ENCODE measurements at places on chromosomes 16 and 17. TPM values are rescaled to one million over a fixed set of nuclear protein-coding genes. Genes with fewer than 3 reads are reported as not detected.

DNA sequence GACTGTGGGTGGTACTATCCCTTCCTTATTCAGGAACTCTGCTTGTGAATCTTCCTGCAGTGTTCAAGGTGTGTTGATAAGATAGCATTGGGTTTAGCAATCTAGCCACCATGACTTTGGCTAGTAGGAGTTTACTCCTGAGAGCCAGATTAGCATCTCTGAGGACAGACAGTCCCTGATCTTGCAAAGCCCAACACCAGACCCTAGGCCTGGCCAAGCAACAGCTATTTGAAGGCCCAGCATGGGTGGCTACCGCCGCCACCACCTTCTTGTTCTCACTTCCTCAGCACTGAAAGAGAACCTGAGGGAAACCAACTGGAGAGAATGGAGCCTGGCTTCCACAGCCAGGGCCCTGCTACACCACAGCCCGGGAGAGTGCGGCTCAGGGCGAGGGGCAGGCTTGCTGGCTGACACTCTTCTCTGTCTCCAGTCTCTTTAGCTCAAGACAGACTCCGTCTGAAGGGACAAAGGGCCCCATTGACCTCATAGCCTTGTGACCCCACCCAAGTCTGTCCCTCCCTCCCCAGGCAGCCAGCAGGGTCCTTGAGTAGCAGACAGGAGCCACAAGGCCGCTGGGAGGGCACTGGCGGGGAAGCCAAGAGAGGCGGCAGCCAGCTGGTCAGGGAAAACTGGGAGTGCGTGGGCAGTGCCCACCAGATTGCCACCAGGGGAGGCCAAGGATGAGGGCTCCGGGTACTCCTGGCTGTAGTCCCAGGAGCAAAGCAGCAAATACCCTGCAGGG, 10.9 kb upstream of the ARHGAP23 start:
- H3K27ac ChIP-seq: no peak overlapping the region
- H3K36me3 ChIP-seq: no peaks in the 10 kb centered on the region
- H3K27me3 ChIP-seq: peaks cover 69% of the 10 kb centered on the region
- H3K4me1 ChIP-seq: peaks cover 52% of the 10 kb centered on the region
- no peak for DNase-seq

DNA sequence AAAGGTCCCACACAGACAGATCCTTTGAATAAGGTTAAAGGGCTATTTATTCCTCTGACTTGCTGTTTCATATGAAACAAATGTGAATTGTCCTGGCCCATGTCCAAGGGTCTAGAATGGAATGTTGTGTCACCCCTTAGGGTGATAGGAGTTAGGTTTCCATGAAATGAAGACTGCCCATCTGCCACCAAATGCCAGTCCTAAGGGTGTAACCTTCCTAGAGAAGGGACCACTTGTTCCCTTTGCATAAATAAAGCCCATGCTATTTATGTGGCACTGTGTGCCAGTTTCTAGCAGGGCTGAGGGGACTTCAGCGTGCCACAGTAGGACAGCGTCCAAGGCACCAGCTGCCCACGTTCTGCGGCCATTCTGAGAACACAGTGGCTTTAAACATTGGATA, 171.3 kb downstream of the ABCA8 start:
- H3K4me3 ChIP-seq: no peak overlapping the region
- H3K4me1 ChIP-seq: no peaks in the 10 kb centered on the region
- no peak for DNase-seq

DNA sequence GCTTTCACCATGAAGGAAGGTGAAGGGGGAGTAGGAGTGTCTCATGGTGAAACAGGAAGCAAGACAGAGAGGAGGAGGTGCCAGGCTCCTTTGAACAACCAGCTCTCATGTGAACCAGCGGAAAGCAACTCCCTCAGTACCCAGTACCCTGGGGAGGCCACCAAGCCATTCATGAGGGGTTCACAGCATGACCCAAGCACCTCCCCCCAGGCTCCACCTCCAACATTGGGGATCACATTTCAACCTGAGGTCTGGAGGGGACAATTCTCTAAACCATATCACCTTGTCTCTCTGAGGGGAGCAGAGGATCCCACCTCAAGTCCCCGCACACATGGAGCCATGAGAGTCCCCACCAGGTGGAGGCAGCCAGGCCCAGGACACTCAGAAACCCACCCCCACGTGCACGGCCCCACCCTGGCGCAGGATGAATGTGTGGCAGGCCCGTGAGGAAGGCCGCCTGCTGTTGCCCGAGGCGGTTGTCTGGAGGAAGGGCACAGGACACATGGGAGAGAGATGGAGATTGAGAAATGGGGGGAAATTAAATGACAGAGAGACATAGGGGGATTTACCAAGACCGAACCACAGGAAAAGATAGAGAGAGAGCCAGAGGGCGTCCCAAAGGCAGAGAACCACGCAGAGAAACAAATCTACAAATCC, 85.9 kb downstream of the TMEM132E start:
- H3K27ac ChIP-seq: no peak overlapping the region
- H3K4me1 ChIP-seq: no peaks in the 10 kb centered on the region
- DNase-seq: no peak
- peaks cover 82% of the 10 kb centered on the region for H3K27me3 ChIP-seq
- H3K36me3 ChIP-seq: no peaks in the 10 kb centered on the region

DNA sequence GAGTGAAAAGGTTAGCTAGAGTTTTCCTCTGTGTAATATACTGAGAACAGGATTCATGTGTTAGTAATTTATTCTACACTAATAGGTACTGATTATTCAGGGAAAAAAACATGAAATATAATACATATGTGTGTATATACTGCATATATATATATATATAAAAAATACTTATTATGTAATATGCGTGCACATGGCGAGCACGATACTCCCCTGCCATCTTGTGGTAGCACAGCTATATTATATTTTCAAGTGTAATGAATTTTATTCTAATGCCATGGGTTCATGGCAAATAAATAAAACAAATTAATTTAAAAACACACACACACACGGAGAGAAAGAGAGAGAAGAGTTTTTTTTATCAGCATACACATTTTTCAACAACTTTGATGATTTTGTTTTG, 460.6 kb downstream of the KCNJ2 start:
- H3K27me3 ChIP-seq: no peaks in the 10 kb centered on the region
- no peak overlapping the region for H3K4me3 ChIP-seq
- H3K4me1 ChIP-seq: no peaks in the 10 kb centered on the region
- no peak overlapping the region for H3K27ac ChIP-seq
- no peaks in the 10 kb centered on the region for H3K36me3 ChIP-seq

GRCh38 chr17:6868582-6868981, 37.1 kb upstream of the TEKT1 start:
- no peak overlapping the region for H3K27ac ChIP-seq
- H3K4me1 ChIP-seq: no peaks in the 10 kb centered on the region
- H3K36me3 ChIP-seq: no peaks in the 10 kb centered on the region
- DNase-seq: no peak

- peaks cover 46% of the 10 kb centered on the region for H3K36me3 ChIP-seq
- H3K27me3 ChIP-seq: no peaks in the 10 kb centered on the region
- no peaks in the 10 kb centered on the region for H3K4me1 ChIP-seq
- no peak for DNase-seq
- H3K27ac ChIP-seq: no peak overlapping the region
These were observed 33.9 kb downstream of the PDIA2 start for GRCh38 chr16:316741-317464.

- H3K27me3 ChIP-seq: no peaks in the 10 kb centered on the region
- H3K4me1 ChIP-seq: peaks cover 69% of the 10 kb centered on the region
- H3K27ac ChIP-seq: peak overlapping the region; percentile 69
- DNase-seq: no peak
These were observed 28.4 kb downstream of the BAIAP2 start for GRCh38 chr17:81063106-81064093.

GRCh38 chr17:80956321-80957190, 35.1 kb upstream of the CHMP6 start:
- H3K4me3 ChIP-seq: no peak overlapping the region
- peaks cover 31% of the 10 kb centered on the region for H3K36me3 ChIP-seq
- H3K4me1 ChIP-seq: peaks cover 9% of the 10 kb centered on the region
- DNase-seq: no peak

DNA sequence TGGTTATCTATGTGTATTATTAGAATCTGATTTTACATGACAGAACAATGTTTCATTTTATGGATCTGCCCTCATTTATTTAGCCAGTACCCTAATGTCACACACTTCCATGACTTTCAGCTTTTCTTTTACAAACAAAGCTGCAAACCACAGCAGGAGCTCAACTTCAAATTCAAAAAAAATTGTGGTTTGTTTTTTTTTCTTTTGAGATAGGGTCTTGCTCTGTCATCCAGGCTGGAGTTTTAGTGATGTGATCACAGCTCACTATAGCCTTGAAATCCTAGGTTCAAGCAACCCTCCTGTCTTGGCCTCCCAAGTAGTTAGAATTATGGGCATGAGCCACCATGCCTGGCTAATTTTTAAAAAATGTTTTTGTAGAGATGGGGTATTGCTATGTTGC, 8.2 kb upstream of the MPRIP start:
- no peak overlapping the region for H3K27ac ChIP-seq
- no peaks in the 10 kb centered on the region for H3K27me3 ChIP-seq

GRCh38 chr16:59126486-59126885, 392.4 kb upstream of the GOT2 start:
- no peak overlapping the region for H3K27ac ChIP-seq
- no peak for DNase-seq
- no peaks in the 10 kb centered on the region for H3K27me3 ChIP-seq
- H3K36me3 ChIP-seq: no peaks in the 10 kb centered on the region
- no peaks in the 10 kb centered on the region for H3K4me1 ChIP-seq

GRCh38 chr17:77440560-77440981, 299.8 kb downstream of the SEC14L1 start:
- no peak overlapping the region for H3K4me3 ChIP-seq
- DNase-seq: no peak
- H3K27ac ChIP-seq: peak overlapping the region; percentile 70
- no peaks in the 10 kb centered on the region for H3K36me3 ChIP-seq
- no peaks in the 10 kb centered on the region for H3K27me3 ChIP-seq

DNA sequence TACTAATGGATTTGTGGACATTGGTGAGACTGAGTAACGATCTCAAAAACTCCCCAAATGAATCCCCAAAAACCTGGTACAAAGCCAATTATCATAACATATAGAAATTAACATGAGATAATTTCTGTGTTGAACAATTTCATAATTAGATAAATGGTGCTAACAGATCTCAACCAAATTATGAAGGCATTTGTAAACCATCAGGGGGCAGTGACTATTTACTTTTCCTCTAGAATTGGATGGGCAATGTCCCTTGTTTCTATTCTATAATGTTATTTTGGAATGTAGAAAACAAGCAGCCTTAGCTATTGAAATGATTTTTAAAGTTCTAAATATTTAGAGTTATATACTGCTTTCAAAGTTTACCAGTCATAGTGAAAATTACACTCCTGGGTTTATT, 57.8 kb downstream of the MYH10 start:
- no peaks in the 10 kb centered on the region for H3K27me3 ChIP-seq
- DNase-seq: no peak
- no peaks in the 10 kb centered on the region for H3K4me1 ChIP-seq
- H3K36me3 ChIP-seq: peaks cover 5% of the 10 kb centered on the region
- H3K27ac ChIP-seq: no peak overlapping the region
- no peak overlapping the region for H3K4me3 ChIP-seq

- H3K27ac ChIP-seq: no peak overlapping the region
- no peaks in the 10 kb centered on the region for H3K27me3 ChIP-seq
- no peak for DNase-seq
These were observed 6.3 kb upstream of the CRYM start for GRCh38 chr16:21284414-21284813.

- peak within 1 kb of the TSS; percentile 95 for H3K27ac ChIP-seq
- no peaks in the 10 kb centered on the region for H3K27me3 ChIP-seq
- peak within 1 kb of the TSS; percentile 95 for H3K4me3 ChIP-seq
- H3K36me3 ChIP-seq: peaks cover 11% of the 10 kb centered on the region
- H3K4me1 ChIP-seq: peaks cover 59% of the 10 kb centered on the region
These were observed at the start of gene PIGL for GRCh38 chr17:16217002-16217635. PIGL (plus strand) TSS chr17:16217210; CDS start chr17:16217227, 17 bp downstream.

- H3K36me3 ChIP-seq: peaks cover 24% of the 10 kb centered on the region
- peaks cover 45% of the 10 kb centered on the region for H3K4me1 ChIP-seq
- H3K4me3 ChIP-seq: peak overlapping the region; percentile 81
- H3K27ac ChIP-seq: peak overlapping the region; percentile 100
These were observed 4.3 kb upstream of the TLCD2 start for GRCh38 chr17:1714427-1714979.

- peaks cover 43% of the 10 kb centered on the region for H3K4me1 ChIP-seq
- no peaks in the 10 kb centered on the region for H3K27me3 ChIP-seq
- peak overlapping the region; percentile 75 for H3K27ac ChIP-seq
- DNase-seq: peak; percentile 68
- H3K4me3 ChIP-seq: no peak overlapping the region
These were observed 10.4 kb downstream of the COG1 start for GRCh38 chr17:73203135-73203787.

GRCh38 chr17:63558441-63558840, 8.2 kb downstream of the DCAF7 start:
- no peaks in the 10 kb centered on the region for H3K36me3 ChIP-seq
- H3K27ac ChIP-seq: no peak overlapping the region
- DNase-seq: no peak
- no peaks in the 10 kb centered on the region for H3K27me3 ChIP-seq

- no peaks in the 10 kb centered on the region for H3K27me3 ChIP-seq
- no peak overlapping the region for H3K27ac ChIP-seq
- peaks cover 89% of the 10 kb centered on the region for H3K4me1 ChIP-seq
- DNase-seq: no peak
- no peak overlapping the region for H3K4me3 ChIP-seq
- H3K36me3 ChIP-seq: peaks cover 39% of the 10 kb centered on the region
These were observed 3.8 kb downstream of the SLC12A4 start for GRCh38 chr16:67964477-67965131.

DNA sequence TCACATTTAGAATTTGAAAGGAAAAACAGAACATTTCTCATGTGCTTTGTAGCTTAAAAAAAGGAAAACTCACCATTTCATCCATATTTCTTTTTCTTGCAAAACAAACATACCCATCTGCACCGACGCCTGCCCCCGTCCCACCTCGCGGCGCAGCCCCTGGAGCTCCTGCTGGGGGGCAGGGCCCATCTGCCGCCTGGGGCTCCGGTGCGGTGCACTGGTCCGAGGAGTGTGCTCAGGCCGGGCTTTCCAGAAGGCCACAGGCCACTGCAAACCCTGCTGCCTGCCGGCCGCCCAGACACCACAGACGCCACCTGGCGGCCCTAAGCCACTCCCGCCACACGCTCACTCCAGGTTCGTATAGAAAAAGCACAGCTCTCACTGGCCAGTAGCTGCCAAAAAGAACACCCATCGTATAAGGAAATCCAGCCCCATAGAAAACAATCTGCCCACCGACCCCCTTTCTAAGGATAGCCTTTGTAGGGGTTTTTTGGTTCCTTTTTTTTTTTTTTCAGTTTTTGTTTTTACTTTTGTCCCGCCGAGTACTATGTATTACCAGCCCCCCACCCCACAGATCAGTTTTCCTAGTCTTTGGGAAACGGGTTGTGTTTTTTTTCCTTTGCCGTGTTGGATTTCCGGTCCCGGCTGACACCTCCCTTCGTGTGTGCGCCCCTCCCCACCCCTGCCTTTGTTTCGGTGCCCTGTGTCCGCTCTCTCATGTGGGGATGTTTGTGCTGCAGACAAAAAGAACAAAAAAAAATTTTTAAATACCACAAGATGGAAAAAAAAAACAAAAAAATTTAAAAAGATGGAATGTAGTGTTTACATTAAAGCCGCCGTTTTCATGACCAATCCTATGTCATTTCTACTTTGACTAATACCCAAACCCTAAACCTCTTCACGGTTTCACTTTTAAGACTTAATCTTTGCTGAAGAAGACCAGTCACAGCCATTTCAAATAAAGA, 68.8 kb downstream of the AMFR start:
- H3K36me3 ChIP-seq: no peaks in the 10 kb centered on the region
- DNase-seq: peak; percentile 94
- H3K4me1 ChIP-seq: peaks cover 10% of the 10 kb centered on the region
- H3K27me3 ChIP-seq: no peaks in the 10 kb centered on the region

GRCh38 chr17:64146418-64147109, 16.6 kb upstream of the ERN1 start:
- H3K36me3 ChIP-seq: peaks cover 22% of the 10 kb centered on the region
- peaks cover 29% of the 10 kb centered on the region for H3K4me1 ChIP-seq
- peak overlapping the region; percentile 72 for H3K4me3 ChIP-seq
- peak; percentile 89 for DNase-seq
- no peaks in the 10 kb centered on the region for H3K27me3 ChIP-seq

The NATD1 gene
- 9.0 TPM for total RNA-seq

The KRTAP1-1 gene
- total RNA-seq: not detected

The YPEL3 gene
- total RNA-seq: 17.4 TPM

The SEZ6L2 gene
- 31.4 TPM for total RNA-seq
